BJ (cell line): ENCODE measurements at places on chromosomes 3 and 15.

DNA sequence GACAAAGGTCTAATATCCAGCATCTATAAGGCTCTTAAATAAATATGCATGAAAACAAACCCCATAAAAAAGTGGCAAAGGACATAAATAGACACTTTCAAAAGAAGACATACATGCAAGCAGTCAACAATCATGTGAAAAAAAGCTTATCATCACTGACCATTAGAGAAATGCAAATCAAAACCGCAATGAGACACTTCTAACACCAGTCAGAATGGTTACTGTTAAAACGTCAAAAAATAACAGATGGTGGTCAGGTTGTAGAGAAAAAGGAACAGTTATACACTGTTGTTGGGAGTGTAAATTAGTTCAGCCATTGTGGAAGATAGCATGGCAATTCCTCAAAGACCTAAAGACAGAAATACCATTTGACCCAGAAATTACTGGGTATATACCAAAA, 440.7 kb upstream of the KCNMB2 start:
- no peak for DNase-seq

GRCh38 chr15:27683121-27683520, 416.0 kb downstream of the OCA2 start:
- no peak for DNase-seq

DNA sequence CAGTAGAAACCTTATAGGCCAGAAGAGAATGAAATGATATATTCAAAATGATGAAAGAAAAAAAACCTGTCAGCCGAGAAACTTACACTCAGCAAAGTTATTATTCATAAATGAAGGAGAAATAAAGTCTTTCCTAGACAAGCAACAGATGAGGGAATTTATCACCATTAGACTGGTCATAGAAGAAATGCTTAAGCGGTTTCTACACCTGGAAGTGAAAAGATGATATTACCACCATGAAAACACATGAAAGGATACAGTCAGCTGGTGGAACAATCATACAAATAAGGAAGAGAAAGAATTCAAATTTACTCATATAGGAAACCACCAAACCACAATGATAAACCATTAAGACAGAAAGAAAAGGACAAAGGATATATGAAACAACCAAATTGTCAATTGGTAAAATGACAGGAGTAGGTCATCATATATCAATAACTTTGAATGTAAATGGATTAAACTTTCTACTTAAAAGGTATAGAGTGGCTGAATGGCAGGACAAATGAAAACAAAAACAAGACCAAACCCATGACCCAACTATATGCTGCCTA, 29.9 kb upstream of the PRR23C start:
- no peak for DNase-seq

- DNase-seq = no peak
These were observed 55.9 kb downstream of the IFT80 start for GRCh38 chr3:160343132-160343531.

DNA sequence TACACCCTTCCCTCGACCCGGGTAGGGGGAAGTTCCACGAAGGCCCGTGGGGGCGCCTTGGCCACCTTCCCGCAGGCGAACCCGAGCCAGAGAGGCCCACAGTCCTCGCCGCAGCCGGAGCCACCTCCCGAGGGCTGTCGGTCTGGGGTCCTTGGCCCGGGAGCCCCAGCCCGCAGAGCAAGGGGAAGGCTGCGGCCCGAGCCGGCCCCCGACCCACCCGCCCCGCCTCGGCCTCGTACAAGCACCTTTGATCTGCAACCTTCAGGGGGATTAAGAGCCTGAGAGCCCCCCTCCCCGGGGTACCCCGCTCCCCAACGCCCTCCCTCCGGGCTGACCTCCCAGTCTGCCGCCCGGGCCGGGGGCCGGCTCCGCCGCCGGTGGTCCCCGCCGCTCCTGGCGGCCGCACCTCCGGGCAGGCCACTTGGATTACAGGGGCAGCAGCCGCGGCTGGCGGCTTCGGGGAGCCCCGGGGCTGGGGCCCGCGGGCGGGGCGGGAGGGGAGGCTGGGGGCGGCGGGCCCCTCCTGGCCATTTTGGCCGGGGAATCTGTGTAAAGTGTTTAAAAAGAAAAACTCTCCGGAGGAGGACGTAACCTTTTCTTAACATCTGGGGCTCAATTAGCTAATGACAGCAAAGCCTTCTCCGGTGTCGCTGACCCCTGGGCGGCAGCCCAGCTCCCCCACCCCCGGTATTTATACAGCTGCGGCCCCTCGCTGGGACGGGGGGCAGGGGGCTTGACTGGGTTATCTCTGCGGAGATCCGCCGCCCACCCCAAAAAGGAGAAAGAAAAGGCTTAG, 40.2 kb downstream of the EPHB3 start:
- DNase-seq = no peak

DNA sequence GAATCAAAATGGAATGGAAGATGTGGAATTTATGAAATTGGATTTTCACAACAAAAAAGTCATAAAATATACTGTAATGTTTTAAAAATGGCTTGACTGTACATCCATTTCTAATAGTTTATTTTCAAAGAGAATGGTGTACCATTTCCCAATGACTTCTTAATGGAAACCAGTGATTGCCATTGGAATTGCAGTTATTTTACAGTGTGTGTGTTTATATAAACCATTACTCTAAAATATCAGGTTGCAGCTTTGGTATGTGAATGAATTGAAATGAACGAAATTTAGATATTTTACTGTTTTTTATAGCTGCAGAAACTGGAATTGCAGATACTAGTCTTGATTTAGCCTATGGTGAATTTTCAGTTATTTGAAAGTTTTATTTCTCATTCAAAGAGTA, 165.6 kb downstream of the UBE2E2 start:
- DNase-seq = peak; percentile 24

GRCh38 chr15:78203346-78204225, 30.8 kb downstream of the ACSBG1 start:
- no peak for DNase-seq

GRCh38 chr15:77030928-77031375, 36.0 kb downstream of the PSTPIP1 start:
- DNase-seq = no peak
